HCT116 (cell line): ENCODE measurements at places on chromosomes 7 and 10.

GRCh38 chr7:80654887-80655340, 16.5 kb downstream of the CD36 start:
- no peak for DNase-seq

GRCh38 chr7:28998105-28998504, 40.0 kb upstream of the TRIL start:
- DNase-seq, result no peak

GRCh38 chr7:28773423-28774145, 184.5 kb downstream of the TRIL start:
- no peak for DNase-seq

GRCh38 chr10:130418731-130419130, 282.5 kb downstream of the GLRX3 start:
- no peak for DNase-seq

DNA sequence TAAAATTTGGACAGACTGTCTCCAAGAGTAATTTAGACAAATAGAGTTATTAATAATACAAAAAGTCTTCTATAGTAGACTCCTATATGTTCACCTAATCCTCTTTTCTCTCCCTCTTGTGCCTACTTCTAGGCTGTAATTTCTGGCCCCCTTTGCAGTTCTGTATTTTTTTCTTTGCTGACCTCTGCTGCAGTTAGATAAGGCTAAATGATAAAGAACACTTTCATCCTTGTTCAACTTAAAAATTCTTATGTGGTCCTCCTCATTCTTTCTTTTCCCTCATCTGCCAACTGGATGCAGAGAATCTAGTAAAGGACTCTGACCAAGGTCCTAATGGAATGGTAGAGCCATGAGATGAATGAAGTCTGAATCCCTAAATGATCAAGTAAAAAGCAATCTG, 20.1 kb downstream of the GLCCI1 start:
- no peak for DNase-seq

DNA sequence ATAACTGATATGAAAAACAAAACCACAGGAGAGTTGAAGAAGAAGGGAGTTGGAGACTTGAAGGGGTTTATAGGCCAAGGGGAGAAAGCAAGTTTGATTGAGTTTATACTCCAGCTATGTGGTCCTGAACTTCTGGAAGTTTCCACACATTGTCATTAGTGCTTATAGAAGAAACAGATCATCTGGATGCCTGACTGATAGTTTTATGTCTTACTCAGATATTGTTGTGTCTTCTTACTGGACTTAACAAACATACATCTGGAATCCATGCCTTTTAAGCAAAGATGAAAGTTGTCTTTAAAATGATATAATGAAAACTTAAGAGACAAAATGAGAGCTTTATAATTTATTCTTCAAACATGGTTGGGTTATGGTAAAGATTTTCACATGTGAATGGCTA, 101.3 kb upstream of the FZD8 start:
- no peak for DNase-seq

DNA sequence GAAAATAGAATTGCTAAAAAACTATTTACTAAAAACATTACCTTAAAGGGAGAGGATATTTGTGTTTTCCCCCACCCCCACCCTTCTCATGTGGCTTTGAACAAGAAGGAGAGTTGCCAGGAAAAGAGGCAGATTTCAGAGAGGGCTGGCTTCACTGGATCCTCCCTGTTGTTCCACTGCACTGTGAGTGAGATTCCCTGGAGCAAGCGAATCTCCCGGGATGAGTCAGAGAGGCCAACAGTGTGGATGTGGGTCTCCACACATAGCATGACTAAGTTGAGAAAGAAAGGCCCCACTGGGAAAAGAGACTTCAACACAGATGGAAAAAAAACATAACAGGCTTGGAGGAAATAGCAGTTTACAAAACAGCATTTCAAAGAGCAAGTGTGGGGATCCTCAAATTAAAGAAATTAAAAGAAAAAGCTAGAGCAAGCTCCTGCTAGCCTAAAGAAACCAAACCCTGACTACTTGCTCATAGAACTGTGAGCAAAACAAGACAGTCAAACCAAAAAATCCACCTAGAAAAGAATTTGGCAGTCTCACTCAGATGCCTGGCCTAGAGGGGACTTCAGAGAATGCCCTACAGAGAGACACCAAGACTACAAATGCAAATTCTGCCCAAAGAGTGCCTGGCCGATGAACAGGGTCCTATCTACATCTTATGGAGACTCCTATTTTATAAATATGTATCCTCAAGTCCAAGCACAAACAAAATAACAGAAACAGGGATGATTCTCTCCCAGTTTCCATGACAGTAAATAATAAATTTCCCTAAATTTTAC, 3.4 kb downstream of the CAV1 start:
- peak; percentile 54 for DNase-seq

GRCh38 chr7:42395607-42396006, 158.6 kb upstream of the GLI3 start:
- DNase-seq, result no peak

DNA sequence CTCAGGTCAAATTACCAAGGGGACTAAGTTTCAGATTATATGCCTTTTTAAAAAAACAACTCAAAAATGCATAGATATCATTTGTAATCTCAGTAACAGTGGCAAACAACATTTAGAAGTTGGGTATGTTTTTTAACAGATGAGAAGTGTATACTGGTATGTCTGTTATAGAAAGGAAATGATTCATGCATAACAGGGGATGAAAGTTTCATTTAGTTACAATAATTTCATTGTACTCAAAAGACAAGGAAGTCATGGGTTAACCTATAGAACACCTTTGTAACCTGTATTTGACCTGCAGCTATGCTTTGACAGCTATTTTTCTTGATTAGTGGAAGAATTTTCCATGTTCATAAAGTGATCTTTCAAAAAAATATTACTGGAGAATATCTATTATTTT, 35.4 kb upstream of the FAM133B start:
- DNase-seq, result no peak

DNA sequence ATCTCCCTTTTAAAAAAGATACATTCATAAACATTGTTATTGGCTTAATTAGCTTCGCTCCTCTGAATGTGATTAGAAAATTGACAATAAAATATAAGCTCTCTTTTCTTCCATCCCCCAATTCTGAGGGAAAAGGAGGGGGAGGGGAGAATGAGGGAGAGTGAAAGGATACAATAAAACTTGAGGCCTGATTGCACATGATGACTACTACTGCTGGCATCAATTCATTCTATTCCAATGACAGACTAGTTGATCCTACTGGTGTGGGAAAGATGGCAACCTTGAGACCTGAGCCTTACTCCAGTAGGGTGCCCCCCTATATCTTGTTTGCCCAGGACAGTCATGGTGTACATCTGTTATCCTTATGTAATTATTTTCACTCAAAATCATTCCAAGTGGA, 4.5 kb upstream of the IQUB start:
- DNase-seq, result no peak

DNA sequence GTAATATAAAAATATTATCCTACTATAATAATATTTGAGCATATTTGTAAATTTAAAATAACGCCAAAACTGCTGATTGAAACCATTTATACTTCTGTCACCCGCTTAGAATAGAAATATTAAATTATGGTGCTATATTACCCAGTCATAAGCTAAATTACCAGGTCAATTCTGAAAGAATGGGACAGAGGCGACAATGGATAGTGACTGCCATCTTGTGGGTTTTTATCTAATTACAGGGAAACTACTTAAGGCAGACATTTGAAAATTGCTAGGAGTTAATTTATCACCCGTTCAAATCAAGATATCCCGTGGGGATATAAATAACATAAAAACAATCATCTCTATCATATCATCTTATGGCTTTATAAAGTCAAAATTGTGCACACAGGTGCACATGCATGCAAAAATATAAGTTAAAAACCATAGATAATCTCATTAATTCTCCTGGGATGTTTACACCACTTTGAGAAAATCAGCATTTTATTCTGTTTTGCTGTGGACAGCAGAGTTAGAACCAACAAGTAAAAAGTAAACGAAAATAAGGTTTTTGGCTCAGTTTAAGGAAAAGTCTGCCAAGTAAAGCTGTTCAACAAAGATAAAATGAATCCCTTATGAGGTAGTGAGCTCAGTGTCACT, 41.3 kb upstream of the HPSE2 start:
- DNase-seq, result peak; percentile 46

DNA sequence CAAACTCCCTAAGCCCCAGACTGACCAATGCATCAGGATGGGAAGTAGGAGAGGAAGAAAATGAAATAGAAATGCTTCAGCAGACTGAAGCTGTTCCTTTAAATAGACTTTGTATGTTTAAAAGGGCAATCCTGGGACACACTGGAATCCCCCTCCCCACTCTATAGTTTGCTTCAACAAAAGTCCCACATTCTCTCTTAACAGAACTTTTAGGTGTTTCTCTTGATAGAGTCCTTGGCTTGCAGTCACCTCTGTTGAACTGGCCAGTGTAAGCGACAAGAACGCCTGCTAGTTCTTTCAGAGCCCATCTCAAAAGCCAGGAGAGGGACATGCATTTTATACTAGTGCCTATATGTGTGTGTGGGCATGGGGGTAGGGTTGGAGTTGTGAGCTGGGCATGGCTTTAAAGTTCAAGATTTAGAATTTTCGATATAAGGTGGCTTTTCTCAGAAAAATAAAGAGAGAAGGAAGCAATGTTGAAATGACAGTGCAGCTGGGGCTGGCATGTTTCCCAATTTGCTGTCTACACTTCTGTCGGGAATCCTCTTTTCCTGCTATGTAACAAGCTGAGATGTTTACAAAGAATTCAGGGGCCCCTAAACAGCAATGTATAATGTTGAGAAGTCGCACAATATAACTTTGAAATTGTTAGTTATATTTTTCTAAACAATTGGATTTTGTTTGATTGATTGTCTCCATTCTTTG, 2.1 kb downstream of the TBX20 start:
- no peak for DNase-seq

GRCh38 chr10:44253769-44254462, 131.0 kb downstream of the CXCL12 start:
- no peak for DNase-seq

DNA sequence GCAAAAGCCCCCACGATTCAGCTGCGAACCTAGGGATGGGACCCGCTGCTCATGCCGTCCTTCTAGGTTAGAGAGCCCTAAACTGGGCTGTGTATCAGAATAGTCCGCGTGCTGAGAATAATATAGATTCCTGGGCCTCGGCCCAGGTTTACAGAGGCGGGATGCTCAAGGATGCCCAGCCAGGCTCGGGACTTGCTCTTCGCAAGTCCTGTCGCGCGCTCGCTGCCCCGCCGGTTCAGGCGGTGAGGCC, 266 bp upstream of the STMP1 start:
- no peak for DNase-seq

- DNase-seq, result no peak
Measured at GRCh38 chr7:150660939-150661613, 24.4 kb upstream of the GIMAP2 start.

DNA sequence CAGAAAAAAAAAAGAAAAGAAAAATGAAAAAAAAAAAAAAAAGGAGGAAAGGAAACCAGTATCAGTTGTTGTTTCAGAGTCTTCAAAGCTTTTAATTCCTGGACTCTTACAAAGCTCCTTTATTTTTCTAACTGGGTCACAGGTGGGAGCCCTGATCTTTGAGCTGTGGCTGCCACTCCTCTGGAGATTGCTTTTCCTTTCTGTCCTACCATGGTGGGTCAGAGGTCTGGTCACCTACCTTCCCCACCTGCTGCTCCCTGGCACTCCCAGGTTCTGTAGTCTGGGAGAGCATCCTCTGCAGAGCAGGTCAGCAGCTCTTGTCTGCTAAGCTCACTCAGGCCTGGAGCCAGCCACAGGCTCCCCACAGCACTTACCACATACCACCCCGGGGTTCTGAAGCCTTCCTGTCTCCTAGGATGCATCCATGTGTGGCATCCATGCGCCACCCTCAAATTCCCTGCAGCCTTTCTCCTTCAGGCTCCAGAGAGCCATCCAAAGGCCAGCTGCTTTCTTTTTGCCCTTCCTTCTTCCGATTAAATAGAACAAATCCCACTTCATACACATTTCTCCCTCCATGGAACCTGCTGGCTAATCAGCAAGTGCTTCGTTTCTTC, 73.2 kb upstream of the TPK1 start:
- DNase-seq, result no peak

DNA sequence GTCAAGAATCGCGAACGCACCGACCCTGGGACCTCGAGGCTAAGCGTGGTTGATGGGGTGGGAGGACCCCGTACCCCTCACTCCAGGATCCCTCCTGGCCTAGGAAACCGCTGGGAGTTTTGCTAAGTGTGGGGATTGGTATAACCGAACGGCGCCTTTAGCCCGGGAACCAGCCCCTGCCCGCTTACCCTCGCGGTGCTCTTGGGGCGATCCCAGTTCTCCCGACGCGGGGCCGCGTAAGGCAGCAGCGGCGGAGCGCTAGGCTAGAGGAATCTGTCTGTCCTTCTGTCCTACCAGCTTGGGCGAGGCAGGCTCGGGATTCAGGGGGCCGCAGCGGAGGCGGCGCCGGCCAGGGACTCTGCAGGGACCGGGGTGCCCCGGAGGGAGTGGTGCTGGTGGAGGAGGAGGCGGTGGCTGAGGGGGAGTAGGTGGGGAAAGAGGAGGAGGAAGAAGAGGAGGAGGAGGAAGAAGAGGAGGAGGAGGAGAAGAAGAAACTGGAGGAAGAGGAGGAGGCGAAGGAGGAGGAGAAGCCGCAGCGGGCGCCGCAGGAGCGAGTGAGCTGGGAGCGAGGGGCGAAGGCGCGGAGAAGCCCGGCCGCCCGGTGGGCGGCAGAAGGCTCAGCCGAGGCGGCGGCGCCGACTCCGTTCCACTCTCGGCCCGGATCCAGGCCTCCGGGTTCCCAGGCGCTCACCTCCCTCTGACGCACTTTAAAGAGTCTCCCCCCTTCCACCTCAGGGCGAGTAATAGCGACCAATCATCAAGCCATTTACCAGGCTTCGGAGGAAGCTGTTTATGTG, 439 bp upstream of the EMX2 start:
- DNase-seq, result no peak

GRCh38 chr10:130326954-130327353, 190.8 kb downstream of the GLRX3 start:
- DNase-seq, result no peak

- DNase-seq, result no peak
Measured at GRCh38 chr7:43554423-43554822, 28.5 kb upstream of the STK17A start.

DNA sequence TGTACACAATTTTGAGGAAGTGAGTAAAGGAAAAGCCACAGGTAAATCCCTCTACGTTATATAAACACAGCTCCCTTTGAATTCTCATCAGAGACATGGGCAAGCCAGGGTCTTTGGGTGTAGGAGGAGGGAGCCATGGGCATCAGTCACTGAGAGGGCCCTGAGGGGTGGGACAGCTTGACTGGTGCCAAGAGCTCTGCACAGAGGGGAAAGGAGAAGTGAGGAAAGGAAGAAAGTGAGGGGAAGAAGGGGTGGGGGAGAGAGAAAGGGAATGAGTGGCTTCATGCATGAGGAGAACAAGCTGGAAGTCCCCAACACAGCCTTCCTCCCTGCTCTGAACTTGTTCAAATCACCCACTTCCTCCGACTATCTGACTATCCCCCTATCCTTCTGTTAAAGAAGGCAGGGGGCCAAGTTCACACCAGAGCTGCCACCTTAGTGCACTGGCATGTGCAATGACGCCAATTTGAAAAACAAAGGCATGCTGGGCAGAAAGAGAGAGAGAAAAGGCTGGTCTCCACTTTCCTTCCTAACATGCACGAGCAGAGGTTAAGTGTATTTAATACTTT, 16.4 kb upstream of the RNF148 start:
- no peak for DNase-seq
